ENCODE measurements at places on chromosomes 11 and 22.

- no peak for DNase-seq
These were observed 77.2 kb upstream of the PPARA start for GRCh38 chr22:46072981-46073682.

- DNase-seq = no peak
These were observed 15.9 kb downstream of the MCAT start for GRCh38 chr22:43127166-43127908.

DNA sequence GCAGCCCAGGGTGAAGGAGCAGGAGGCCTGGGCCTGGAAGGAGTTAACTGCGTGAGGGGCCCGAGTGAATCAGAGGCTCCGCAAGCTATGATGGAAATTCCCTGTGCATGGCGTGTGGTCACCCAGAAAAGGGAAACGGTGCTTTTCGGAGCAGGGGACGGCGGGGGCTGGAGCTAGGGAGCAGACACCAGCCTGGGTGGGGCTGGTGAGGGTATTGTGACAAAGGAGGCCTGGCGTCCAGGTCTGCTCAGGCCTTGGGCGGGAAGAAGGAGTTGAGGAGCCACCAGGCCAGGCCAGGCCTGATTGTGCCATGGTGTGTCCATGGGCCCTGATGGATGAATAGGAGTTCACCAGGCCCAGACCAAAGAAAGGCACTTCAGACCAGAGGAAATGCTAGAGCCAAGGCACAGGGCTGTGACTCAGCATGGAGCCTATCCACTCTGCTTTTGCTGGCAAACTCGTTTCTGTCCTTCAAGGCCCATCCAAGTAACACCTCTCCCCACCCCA is 12.8 kb upstream of the SPI1 start:
- no peak for DNase-seq

- no peak for DNase-seq
These were observed 654 bp upstream of the SYT8 start for GRCh38 chr11:1834062-1834610.

GRCh38 chr22:44304354-44304753 is 8.4 kb downstream of the SHISAL1 start:
- DNase-seq = no peak
